Mucosa of gallbladder (tissue), 1 donor: ENCODE measurements at places on chromosomes 2 and 18. TPM values are rescaled to one million over a fixed set of nuclear protein-coding genes. Genes with fewer than 3 reads are reported as not detected.
A peak's percentile ranks its signal among the peaks of the same experiment; 100 is the strongest.

DNA sequence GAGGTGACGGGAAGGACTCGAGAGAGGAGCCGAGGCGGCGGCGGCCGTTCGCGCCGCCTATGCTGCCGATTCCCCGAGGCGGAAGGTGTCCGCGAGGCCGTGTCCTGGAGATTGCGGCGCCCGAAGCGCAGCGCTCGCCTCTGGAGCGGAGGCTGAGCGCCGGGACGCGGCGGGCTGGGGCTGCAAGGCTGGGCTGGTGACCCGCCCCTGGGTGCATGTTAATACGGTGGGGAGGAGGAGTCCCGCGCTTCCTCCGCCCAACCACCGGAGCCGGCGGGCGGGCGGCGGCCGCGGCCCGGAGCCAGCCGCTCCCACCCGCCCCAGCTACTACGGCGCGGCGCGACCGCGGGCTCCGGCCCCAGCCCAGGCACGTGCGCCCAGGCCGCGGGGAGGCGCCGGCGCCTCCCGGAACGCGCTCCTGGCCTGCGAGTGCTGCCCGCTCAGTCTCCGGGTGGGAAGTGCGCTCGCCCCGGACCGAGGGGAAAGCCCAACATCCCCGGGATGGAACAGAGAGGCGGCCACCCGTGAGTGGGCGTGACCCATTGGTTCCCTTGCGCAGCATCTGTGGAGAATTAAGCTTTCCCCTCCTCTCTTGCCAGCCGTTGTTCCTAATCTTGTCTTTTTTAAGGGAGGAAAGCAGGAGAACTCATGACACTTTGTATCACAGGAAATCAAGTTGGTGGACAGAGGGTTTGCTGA lies at the start of gene DLGAP1:
TSS of gene DLGAP1 (minus strand) at position 195 of the 699 bp plus-strand sequence.
- DNase-seq: peak; percentile 72

- no peak for DNase-seq
Measured at GRCh38 chr2:45707006-45707405, 55.5 kb downstream of the PRKCE start.

Gene SYT4
- 0.40 TPM for total RNA-seq

Gene POTEJ
- not detected for total RNA-seq

DNA sequence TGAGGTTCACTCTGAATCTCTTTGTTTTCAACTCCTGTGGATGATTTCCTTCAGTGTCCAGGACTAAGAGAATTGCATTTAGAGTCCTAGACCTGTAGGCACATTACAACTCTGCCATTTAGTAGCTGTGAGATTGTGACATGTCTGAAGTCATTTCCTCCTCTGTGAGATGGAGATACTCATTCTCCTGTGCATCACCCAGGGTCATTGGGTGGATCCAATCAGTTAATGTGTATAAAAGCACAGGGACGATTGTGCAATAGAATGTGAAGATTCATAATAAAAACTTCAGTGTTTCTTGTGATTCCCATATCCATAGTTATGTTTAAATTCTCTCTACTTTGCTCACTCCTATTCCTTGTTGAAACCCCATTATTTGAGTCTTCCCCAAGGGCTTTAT lies 113.6 kb downstream of the DIS3L2 start:
- DNase-seq: no peak

- no peak for DNase-seq
Measured at GRCh38 chr18:41906528-41907146, 48.4 kb upstream of the PIK3C3 start.
